Activated CD8-positive, alpha-beta memory T cell treated with anti-CD3 and anti-CD28 coated beads for 48 hours (primary cell): ENCODE measurements at places on chromosomes 1 and 21.

GRCh38 chr1:173717238-173717637 lies 2.5 kb downstream of the KLHL20 start:
- no peak for DNase-seq

DNA sequence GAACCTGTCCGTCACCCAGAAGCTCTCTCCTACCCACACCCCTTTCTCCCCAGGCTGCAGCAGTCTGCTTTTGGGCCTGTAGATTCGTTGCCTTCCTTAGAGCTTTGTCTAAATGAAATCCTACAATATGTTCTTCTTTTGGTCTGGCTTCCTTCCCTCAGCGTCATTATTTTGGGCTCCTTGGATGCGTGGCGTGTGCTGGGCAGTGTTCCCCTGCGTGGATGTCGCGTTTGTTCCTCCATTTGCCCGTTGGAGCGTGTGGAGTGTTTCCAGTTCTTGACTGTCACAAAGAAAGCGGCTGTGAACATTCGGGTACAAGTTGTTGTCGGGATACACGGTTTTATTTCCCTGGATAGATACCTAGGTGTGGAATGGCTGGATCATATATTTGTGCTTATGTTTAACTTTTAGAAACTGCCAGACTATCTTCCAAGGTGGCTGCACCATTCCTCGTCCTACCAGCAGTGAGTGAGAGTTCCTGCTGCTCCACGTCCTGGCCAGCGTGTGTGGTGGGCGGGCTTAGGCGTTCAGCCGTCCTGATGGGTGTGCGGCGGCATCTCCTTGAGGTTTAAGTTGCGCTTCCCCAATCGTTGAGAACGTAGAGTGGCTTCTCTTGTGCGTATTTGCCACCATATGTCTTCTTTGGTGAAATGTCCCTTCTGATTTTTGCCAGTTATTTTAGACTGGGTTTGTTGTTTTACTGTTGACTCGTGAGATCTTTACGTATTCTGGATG lies 31.7 kb downstream of the SKI start:
- DNase-seq = no peak

GRCh38 chr1:2313651-2314261 lies 77.6 kb downstream of the MORN1 start:
- no peak for DNase-seq

DNA sequence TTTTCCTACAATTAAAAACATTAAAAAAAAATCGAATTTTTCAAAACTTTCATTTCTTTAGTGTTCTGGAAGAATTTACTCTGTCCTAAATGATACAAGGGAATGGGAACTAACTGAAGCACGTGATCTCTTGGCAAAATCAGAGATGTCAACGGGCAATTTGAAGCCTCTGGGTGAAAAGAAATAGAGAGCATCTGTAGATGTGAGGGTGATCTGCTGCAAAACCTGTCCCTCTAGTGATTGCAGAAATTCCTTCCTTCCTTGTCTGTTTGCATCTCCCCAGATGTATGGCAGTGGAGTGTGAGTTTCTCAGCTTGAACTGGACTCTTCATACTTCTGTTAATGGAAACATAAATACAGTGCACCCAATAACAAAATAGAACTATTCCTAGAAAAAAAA lies 100.5 kb upstream of the S1PR1 start:
- DNase-seq = no peak

GRCh38 chr1:89873770-89874169 lies 52.9 kb downstream of the LRRC8D start:
- DNase-seq = no peak

DNA sequence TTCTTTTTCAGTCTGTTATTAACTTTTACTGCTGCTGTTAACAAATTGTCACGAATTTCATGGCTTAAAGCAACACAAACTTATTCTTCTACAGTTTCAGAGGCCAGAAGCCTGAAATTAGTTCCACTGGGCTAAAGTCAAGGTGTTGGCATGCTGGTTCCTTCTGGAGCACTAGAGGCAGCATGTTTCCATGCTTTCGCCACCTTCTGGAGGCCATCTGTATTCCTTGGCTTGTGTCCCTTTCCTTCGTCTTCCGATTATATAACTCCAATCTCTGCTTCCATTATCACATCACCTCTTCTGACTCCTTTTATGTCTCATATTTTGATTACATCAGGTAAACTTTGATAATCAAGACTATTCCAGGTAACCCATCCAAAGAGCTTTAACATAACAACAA lies 1742.1 kb downstream of the BRINP3 start:
- DNase-seq = no peak

DNA sequence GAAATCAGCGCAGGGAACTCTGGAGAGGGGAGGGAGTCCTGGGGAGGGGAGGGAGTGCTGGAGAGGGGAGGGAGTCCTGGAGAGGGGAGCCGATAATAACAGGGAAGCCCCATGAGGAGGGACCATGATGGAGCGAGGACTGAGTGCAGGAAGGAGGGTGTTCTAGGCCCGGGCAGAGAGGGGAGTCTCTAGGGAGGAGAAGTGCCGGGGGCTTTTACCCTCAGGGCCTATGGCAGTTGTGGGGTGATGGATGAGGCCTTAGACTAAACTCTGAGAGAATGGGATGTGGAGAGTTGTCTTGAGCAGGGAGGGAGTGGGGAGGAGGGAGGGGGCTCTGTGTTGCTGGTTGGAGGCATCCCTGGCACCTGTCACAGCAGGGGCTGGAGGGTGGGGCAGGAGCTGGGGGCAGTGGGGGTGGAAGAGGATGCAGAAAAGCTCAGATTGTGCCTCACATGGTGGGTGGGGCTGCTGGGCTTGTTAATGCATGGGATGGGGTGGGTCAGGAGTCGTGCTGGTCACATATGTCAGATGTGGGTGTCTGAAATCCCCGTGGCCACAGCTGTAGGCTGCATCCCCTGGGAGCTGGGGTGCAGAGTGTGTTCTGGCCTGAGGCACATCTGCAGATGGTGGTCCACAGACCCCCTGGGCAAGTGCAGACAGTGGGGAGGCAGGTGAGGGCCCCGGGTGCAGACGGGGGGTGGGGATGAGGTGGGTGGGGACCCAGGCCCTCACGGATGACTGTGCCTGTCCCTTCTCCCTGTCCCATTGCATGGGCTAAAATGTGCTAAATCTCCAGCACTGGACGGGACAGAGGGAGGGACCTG lies 88.4 kb upstream of the COL6A1 start:
- DNase-seq = no peak
